Naive thymus-derived CD8-positive, alpha-beta T cell (primary cell): ENCODE measurements at places on chromosomes 11 and 22.

GRCh38 chr11:72613977-72614376 lies 60.2 kb downstream of the PDE2A start:
- DNase-seq = no peak

DNA sequence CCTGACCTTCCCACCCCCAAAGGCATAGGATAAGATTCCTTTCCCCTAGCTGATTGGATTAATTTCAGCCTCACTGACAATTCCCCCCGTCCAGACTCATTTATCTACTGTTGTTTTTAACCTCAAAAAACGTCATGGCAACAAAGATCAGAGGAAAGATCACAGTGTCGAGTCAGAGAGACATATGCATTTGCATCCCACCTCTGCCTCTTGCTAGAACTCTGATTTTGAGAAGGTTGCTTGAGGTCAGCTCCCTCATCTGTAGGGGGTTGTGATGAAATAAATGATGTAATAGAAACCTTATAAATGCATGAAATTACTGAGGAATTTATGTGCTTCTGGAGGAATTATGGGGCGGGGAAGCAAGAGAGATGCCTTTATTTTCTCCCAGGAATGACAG lies 53.3 kb upstream of the SYN3 start:
- no peak for DNase-seq

GRCh38 chr11:61181489-61181888 lies 20.3 kb upstream of the VPS37C start:
- no peak for DNase-seq

DNA sequence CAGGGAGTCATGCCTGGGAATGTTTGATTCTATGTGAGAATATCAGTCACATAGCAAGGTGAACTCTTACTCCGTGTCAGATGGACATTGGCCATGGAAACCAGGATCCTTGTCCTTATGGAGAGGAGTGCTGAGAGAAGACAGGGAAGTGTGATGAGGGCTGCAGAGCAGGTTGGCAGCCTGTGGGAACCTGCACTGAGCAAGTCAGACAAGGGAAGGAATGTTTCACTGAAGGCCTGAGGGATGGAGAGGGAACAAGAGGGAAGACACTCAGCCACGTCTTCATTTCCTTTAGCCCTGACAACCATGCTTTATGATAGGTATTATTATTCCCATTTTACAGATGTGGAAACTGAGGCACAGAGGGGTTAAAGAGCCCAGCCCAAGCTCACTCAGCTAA lies 38.4 kb upstream of the HORMAD2 start:
- DNase-seq = no peak
